NCI-H1436 treated with DMSO at 0.1 percent for 48 hours (cell line): ENCODE measurements at places on chromosomes 5 and 9.

DNA sequence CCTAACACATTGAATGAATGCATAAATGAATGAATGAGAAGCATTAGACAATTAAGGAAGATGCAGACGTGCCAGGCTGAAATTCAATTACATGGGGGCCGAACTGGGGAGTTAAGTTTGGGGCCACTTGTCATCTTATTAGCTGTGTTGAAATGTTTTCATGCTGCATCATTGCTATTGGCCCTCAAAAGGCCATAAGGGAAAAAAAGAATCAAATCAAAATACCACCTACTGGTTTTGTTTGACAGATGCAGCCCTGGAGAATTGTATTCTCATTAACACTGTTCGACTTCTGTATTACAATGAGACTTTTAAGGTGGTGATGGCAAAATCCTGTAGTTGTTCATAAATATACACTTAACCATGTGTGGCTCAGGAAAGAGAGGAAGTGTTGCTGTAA, 38.4 kb downstream of the UBE2QL1 start:
- no peak for DNase-seq

DNA sequence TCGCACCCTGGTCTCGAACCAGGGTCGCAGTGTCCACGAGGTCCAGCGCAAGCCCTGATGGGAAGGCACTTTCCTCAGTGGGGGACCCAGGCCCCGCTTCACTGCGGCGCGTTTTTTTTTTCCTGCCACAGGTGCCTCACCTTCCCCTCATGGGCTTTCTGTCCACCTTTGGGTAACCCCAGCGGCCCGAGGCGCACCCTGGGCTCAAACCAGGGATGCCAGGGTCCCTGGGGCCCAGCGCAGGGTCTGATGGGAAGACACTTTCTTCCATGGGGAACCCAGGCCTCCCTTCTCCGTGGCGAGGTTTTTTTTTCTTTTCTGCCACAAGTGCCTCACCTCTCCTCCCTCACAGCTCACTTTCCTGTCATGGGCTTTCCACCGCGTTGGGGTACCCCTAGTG, 1269.9 kb downstream of the FOXD4L5 start:
- no peak for DNase-seq

DNA sequence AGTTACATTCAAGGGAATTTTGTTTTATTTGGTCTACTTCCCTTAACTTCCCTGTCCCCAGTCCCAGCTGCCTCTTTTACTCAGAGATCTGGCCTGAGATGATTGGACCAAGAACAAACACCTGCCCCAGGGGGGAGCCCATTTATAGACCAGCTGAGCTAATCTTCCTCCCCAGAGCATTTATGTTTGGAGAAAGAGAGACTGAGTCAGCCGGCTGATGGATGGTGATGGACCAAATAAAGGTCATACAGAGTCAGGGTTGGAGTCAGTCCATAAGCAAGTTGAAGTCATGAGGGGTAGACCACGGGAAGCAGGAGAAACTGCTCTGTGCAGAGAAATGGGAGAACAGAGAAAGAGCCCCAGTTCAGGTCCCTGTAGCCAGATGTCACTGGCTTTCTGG, 77.7 kb downstream of the TMEM174 start:
- no peak for DNase-seq

GRCh38 chr5:76863001-76863400, 13.2 kb downstream of the S100Z start:
- no peak for DNase-seq

DNA sequence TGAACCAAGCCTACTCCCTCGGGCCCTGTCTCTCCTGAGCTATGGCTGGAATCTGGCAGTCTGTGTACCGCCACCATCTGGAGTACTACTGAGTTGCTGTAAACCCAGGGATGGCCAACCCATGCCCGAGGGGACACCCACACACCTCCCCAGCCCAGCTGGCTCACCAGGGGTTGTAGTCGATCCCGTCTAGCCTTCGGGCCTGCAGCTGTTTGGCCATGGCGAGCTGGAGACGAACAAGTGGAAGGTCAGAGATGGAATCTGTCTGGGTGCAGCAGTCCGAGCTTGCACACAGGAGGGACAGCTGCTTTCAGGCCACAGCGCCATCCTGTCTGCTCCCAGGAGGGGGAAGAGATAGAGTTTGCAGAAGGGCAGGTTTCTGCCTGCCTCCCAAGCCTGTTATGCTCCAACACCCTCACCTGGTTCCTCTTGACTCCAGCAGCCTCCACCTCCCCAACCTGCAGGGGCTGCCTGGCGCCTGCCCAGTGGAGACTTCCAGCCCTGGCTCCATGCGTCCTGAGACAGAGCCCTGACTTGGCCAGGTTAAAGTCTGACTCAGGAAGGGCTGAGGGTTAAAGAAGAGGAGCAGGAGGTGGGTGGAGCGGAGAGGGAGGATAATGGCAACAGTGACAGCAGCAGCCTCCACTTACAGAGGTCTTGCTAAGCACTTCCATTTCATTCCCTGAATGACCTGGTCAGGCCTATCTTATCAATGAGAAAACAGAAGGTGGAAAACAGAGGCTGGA, 15.8 kb upstream of the SPOUT1 start:
- no peak for DNase-seq

DNA sequence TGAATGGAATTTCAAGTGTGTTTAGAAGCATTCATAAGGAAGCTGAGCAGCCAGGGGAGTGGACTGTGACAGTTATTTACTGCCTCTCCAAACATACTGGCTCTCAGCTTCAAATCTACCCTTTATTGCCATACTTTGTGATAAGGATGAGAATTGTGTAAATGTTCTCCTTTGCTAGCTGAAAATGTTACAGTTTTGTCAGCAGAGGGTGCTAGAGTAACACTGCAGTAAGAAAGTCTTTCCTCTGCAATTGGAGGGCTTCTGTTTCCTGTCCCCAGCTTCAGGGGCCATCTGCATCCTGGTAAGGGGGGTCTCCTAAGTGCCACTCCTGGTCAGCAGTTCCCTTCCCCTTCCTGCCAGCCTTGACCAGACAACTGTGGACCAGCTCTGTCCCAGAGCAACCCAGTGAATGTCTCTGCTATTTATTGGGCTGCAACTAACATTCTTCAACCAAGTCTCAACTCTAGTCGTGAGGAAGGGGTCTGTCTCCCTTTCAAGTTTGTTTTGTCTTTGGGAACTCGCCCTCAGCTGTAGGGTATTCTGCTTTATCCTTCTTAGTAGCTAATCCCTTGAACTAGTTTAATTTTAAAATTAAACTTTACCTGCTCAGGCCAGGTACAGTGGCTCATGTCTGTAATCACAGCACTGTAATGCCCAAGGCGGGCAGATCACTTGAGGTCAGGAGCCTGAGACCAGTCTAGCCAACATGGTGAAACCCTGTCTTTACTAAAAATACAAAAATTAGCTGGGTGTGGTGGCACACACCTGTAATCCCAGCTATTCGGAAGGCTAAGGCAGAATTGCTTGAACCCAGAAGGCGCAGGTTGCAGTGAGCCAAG, 45.3 kb downstream of the RAPGEF6 start:
- DNase-seq: no peak

- DNase-seq: no peak
These were observed 322.7 kb downstream of the ARHGEF28 start for GRCh38 chr5:73948720-73949119.

DNA sequence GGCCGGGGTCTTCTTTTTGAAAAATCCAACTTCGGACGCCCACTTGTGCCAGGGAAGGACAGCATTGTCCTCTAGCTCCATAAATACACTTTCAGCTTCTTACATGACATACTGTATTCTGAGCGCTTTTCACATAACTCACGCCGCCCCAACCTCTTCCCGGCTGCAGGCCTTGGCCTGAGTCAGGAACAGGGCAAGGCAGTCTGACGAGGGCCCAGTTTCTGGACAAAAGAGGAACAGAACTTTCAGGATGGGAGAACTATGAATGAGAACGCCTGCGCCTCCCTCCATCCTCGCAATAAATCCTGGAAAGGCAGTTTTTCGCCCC, 650 bp downstream of the DCTN4 start:
- DNase-seq: no peak

DNA sequence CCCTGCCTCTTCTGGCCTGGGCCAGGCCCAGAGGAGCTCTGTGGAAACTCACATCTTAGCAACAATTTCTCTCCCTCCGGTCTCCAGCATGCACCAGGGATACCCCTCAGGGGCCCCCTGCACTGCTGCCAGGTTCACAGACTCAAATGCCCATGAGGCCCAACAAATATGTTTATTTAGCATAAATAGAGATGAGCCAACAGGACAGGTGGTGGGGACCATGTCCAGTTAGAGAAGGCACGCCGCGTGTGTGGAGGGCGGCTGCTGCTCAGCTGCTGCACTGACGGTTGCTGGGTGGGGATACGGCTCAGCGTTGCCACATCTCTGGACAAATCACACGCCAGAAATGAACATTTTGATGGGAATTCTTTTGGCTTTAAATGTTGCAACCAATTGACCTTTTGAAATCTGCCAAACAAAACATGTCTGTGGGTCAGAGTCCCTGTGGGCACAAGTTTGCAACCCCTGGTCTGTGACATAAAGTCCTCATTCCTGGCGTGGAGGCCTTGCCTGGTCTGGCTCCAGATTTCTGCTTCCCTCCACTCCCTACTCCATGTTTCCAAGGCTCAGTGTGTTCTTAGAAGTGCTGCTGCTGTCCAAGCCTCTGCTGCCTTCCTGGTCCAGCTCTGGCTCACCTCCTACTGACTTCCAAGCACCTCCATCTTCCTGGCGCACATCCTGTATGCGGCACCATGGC, 88.9 kb downstream of the AMBP start:
- DNase-seq: no peak

GRCh38 chr5:179753971-179754370, 21.3 kb downstream of the MAML1 start:
- DNase-seq: no peak

DNA sequence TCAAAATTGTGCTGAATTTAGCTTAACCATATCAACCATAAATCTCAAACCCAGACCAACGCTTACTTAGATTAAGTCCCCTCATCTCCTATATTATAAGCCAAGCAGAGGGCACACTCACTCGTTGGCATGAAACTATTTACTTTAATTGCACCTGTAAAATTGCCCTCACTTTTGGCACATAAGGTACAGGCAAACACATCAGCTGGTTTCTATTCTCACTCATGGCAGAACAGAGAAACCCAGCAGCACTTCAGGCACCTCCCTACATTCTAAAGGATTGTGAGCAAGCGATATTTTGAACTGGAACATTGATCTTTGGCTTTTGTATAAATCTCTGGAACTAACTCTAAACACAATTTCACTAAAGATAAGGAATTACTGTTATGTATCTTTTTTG, 845.6 kb upstream of the CDH6 start:
- DNase-seq: no peak

- DNase-seq: no peak
These were observed 240.8 kb downstream of the MCTP1 start for GRCh38 chr5:95044096-95044495.

- DNase-seq: no peak
These were observed 33.0 kb upstream of the LCP2 start for GRCh38 chr5:170330568-170331054.

DNA sequence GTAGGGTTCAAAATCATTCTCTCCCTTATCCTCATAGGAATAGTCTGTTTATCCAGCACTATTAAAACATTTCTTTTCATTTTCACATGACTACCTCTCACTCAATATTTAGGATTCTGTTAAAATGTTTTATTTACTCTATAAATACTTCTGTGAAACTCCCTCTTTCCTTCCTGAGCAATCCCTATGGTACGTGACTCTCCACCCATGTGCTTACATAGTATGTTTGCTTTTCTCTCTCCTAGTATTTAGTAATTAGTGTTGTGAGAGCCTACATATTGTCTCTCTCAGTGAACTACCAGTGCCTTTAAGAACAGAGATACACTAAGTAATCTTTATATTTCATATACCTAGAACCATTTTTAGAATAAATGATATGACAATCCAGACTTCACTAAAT, 46.0 kb downstream of the PTPRD start:
- no peak for DNase-seq

GRCh38 chr9:83317244-83317643, 221.0 kb downstream of the FRMD3 start:
- DNase-seq: no peak

DNA sequence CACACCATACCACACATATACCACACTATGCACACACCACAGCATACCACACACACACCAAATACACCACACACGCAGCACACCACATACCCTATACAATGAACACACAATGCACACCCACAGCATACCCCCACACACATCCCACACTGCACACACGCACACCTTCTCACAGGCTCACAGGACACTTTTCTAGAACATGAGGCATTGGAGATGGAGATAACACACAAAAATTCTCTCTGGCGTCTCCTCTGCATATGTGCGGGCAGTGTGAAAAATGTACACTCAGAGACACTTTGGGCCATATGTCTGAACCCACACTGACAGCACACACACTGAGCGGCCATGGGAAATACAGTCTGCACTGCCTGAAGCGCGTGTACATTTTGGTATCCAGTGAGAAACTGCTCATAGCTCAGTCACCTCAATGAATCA, 278.1 kb downstream of the GADD45G start:
- DNase-seq: no peak

DNA sequence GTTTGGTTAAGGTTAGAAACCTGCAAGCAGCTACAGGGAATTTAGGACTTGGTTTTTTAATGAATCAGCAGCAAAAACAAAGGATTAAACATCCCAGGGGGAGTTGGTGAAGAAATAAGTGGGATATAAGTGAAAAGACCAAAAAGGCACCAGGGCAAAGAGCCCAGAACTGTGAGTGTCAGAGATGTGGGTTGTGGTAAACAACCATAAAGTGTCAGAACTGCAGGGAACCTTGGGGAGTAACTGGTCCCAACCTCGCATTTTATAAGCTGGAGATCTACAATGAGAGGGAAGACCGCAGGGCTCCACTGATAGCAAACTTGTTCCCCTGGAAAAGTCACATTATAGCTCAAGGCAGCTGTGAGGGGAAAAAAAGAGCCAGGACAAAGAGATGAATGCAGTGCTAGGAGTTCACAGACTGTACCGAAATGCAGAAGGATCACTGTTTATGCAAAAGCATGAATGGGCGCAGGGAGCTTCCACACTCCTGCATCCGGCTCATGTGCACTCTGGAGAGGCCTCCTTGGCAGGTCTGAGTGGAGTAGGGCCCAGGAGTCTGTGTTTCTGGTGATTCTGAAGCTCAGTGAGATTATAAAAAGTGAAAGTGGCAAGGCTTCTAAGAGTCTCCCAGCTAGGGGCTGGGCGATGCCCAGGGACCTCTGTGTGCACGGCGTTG, 156.3 kb downstream of the GOLPH3 start:
- DNase-seq: no peak

GRCh38 chr5:40447438-40447837, 232.3 kb upstream of the PTGER4 start:
- DNase-seq: no peak
